ENCODE measurements at places on chromosomes 4 and X. TPM values are rescaled to one million over a fixed set of nuclear protein-coding genes. Genes with fewer than 3 reads are reported as not detected.

Gene OFD1
- total RNA-seq = 34.0 TPM

Gene FLNA
- total RNA-seq = 546 TPM

Gene SAGE1
- not detected for total RNA-seq

Gene MYL5
- 17.1 TPM for total RNA-seq

Gene PFKFB1
- total RNA-seq = 0.21 TPM

Gene TMEM255A
- total RNA-seq = 2.9 TPM

Gene TEX13B
- total RNA-seq = not detected

- DNase-seq = no peak
- H3K27me3 ChIP-seq = no peaks in the 10 kb centered on the region
Observed at GRCh38 chr4:157075401-157075800, 549 bp upstream of the GLRB start.

GRCh38 chr4:42489095-42489494 lies 91.8 kb downstream of the SHISA3 start:
- H3K27ac ChIP-seq = no peak overlapping the region
- H3K27me3 ChIP-seq = no peaks in the 10 kb centered on the region
- H3K36me3 ChIP-seq = no peaks in the 10 kb centered on the region
- no peak overlapping the region for H3K4me3 ChIP-seq
- peaks cover 12% of the 10 kb centered on the region for H3K4me1 ChIP-seq

DNA sequence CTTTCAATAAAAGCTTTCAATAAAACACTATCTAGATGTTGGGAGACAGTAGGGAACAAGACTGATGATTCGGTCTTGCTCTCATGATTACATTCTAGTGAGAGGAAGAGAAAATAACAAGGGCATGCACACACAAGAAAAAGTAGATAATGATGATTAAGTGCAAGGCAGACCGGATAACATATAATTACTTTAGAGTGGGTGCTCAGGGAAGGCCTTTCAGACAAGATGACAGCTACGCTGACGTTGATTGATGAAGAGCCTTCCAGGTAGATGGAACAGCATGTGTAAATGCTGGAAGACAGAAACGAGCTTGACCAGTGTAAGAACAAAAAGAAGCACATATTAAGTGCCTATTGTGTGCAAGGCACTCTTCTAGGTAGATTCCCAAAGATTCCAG lies 43.4 kb downstream of the TXK start:
- no peaks in the 10 kb centered on the region for H3K36me3 ChIP-seq
- H3K4me1 ChIP-seq = peaks cover 24% of the 10 kb centered on the region
- no peak overlapping the region for H3K27ac ChIP-seq
- DNase-seq = no peak
- H3K4me3 ChIP-seq = no peak overlapping the region
- H3K27me3 ChIP-seq = no peaks in the 10 kb centered on the region

DNA sequence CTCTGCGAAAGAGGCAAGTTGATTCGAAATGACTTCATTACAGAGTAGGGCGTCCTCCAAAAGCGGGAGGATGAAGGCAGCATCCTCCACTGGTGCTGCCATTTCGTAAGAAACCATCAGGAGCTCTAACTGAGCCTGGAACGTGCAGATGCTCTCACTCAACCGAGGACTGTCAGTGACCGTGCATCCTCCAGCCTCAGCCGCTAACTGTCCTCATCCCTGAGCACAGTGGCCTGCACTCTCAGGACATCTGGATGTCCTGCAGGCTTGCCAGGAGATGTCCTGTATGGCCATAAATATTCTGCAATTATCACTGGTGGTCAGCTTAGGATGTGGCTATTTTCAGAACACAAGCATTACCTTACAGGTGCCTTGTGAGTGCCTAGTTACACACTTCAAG lies 107.1 kb upstream of the ADRA2C start:
- no peaks in the 10 kb centered on the region for H3K4me1 ChIP-seq
- H3K36me3 ChIP-seq = no peaks in the 10 kb centered on the region
- no peak overlapping the region for H3K4me3 ChIP-seq
- no peak for DNase-seq

DNA sequence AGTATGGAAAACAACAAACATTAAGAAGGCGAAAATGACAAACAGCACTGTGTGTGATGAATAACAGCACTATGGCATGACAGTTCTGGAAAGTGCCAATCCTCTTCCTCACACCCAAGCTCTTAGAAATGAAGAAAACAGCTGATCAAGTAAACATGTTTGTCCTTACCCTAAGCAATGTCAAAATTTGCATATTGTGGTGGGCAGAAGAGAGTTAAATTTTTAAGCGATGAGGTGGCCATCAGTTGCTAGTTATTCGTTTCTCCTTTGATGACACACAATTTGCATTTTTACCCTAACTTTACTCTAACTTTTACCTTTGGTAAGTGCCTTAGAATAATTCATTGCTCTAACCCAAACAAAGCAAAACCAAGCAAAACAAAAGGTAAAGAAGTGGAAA lies 8.8 kb downstream of the PROM1 start:
- H3K4me1 ChIP-seq = peaks cover 12% of the 10 kb centered on the region
- no peak overlapping the region for H3K27ac ChIP-seq
- H3K27me3 ChIP-seq = no peaks in the 10 kb centered on the region
- H3K36me3 ChIP-seq = no peaks in the 10 kb centered on the region

GRCh38 chr4:83920375-83920774 lies 384.5 kb downstream of the GPAT3 start:
- no peak overlapping the region for H3K27ac ChIP-seq
- no peak for DNase-seq
- H3K4me1 ChIP-seq = no peaks in the 10 kb centered on the region

- H3K27me3 ChIP-seq = no peaks in the 10 kb centered on the region
- no peaks in the 10 kb centered on the region for H3K4me1 ChIP-seq
- no peaks in the 10 kb centered on the region for H3K36me3 ChIP-seq
Observed at GRCh38 chr4:163109967-163110366, 56.7 kb downstream of the NAF1 start.

- no peak for DNase-seq
- no peak overlapping the region for H3K4me3 ChIP-seq
- no peaks in the 10 kb centered on the region for H3K27me3 ChIP-seq
- no peaks in the 10 kb centered on the region for H3K4me1 ChIP-seq
Observed at GRCh38 chr4:51995647-51996220, 24.4 kb downstream of the LRRC66 start.

DNA sequence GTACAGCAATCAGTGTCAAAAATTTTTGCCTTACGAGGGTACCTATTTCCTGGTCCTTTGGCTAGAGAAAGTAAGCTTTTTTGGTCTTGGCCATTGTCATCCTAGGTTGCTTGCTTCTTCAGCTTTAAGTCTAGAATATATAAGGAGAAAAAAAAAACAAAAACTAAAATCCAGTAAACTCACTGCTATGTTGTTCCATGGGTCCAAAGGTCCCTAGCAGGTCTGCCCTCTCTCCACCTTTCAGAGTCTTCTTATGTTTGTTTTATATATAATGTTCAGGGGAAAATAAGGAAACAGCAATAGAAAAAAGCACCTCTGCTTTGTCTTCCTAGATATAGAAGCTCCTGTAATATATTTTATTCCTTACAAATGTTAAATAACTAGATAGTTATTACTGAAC lies 18.1 kb upstream of the BMP2K start:
- H3K4me3 ChIP-seq = no peak overlapping the region
- H3K4me1 ChIP-seq = no peaks in the 10 kb centered on the region
- DNase-seq = no peak
- H3K27ac ChIP-seq = no peak overlapping the region
- H3K27me3 ChIP-seq = no peaks in the 10 kb centered on the region

GRCh38 chr4:162234595-162234994 lies 70.8 kb upstream of the FSTL5 start:
- no peak overlapping the region for H3K4me3 ChIP-seq
- no peaks in the 10 kb centered on the region for H3K36me3 ChIP-seq
- H3K27ac ChIP-seq = no peak overlapping the region
- H3K4me1 ChIP-seq = no peaks in the 10 kb centered on the region
- H3K27me3 ChIP-seq = no peaks in the 10 kb centered on the region

DNA sequence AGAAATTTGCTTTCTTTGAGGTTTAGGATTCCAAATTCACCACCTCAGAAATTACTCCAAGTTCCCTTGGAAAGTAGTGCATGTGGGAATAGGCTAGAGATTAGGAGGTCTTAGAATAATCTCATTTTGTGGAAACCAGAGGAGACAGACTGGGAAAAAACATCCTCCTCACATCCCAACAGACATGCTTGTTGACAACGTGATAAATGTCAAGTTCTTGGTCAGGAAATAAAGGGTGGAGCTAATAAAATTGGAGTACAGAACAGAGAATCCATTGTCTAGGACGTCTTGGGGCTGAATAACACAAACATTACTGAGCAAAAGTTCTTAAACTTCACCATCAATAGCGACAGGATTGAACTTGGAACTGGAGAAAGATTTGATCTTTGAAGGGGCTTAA lies 233.4 kb downstream of the PABPC4L start:
- no peak overlapping the region for H3K4me3 ChIP-seq
- DNase-seq = no peak
- no peak overlapping the region for H3K27ac ChIP-seq
- no peaks in the 10 kb centered on the region for H3K27me3 ChIP-seq
- H3K36me3 ChIP-seq = no peaks in the 10 kb centered on the region
- H3K4me1 ChIP-seq = no peaks in the 10 kb centered on the region

DNA sequence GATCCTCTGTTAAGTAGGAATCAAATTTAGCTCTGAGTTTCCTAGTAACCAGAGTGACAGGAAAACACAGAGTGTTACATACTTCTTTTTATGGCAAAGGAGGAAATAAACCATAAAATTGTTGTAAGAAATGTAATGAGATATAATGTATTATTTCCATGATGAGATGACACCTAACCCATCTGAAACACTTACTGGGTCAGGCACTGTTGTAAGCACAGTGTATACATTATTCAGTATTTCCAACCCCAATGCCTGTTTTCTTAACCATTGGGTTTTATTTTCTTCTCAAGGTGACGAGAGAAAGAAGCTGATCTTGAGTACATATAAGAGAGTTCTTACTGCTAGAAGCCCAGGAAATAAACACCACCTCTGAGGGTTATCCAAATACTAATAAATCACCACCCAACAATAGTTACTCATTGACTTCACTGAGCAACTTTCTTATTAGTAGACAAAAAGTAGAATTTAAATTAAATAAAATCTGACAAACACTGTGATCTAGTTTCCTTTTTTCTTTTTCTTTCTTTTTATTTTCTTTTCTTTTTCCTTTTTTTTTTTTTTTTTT lies 4.2 kb upstream of the ENAM start:
- no peaks in the 10 kb centered on the region for H3K4me1 ChIP-seq
- no peak overlapping the region for H3K27ac ChIP-seq
- no peak for DNase-seq
- H3K27me3 ChIP-seq = no peaks in the 10 kb centered on the region

GRCh38 chr4:149370785-149371420 lies 444.7 kb downstream of the IQCM start:
- no peaks in the 10 kb centered on the region for H3K27me3 ChIP-seq
- H3K27ac ChIP-seq = no peak overlapping the region
- H3K4me3 ChIP-seq = no peak overlapping the region
- H3K36me3 ChIP-seq = no peaks in the 10 kb centered on the region
- peak; percentile 38 for DNase-seq

- no peak for DNase-seq
- H3K27ac ChIP-seq = no peak overlapping the region
- H3K27me3 ChIP-seq = no peaks in the 10 kb centered on the region
- H3K36me3 ChIP-seq = no peaks in the 10 kb centered on the region
- no peak overlapping the region for H3K4me3 ChIP-seq
- H3K4me1 ChIP-seq = no peaks in the 10 kb centered on the region
Observed at GRCh38 chr4:95421869-95422268, 126.9 kb downstream of the UNC5C start.

GRCh38 chr4:110553197-110553596 lies 69.7 kb downstream of the PITX2 start:
- H3K4me3 ChIP-seq = no peak overlapping the region
- H3K4me1 ChIP-seq = no peaks in the 10 kb centered on the region
- H3K27me3 ChIP-seq = no peaks in the 10 kb centered on the region
- no peak for DNase-seq
- no peaks in the 10 kb centered on the region for H3K36me3 ChIP-seq

- no peaks in the 10 kb centered on the region for H3K36me3 ChIP-seq
- no peak overlapping the region for H3K27ac ChIP-seq
- DNase-seq = no peak
- H3K4me1 ChIP-seq = no peaks in the 10 kb centered on the region
Observed at GRCh38 chrX:20452487-20452886, 185.8 kb upstream of the RPS6KA3 start.

- no peaks in the 10 kb centered on the region for H3K4me1 ChIP-seq
- peak overlapping the region; percentile 23 for H3K4me3 ChIP-seq
- no peaks in the 10 kb centered on the region for H3K36me3 ChIP-seq
- peak; percentile 47 for DNase-seq
- no peak overlapping the region for H3K27ac ChIP-seq
Observed at GRCh38 chrX:151082077-151082948, 94.1 kb upstream of the GPR50 start.

- no peaks in the 10 kb centered on the region for H3K36me3 ChIP-seq
- H3K4me1 ChIP-seq = no peaks in the 10 kb centered on the region
- H3K4me3 ChIP-seq = no peak overlapping the region
Observed at GRCh38 chrX:107565931-107566603, 62.2 kb upstream of the PRPS1 start.

DNA sequence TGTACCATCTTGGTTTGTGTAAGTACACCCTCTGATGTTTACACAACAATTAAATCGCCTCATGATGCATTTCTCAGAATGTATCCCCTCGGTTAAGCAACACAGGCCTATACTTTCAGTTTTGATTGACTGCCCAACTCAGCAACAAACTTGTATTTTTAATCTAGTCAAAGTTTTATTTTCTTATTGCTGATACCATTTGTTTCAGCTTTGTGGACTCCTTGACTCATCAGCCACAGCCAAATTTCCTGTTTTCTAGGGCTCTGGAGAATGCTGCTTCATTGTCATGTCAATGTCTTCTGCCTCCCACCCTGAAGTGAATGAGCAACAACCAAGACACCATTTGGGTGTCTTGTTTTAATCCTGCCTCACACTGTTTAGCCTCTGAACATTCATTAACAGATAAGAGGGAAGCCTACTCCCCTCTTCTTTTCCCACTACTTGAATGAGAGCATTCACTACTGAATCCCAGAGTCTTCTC lies 14.0 kb downstream of the BBS12 start:
- no peaks in the 10 kb centered on the region for H3K36me3 ChIP-seq
- peaks cover 35% of the 10 kb centered on the region for H3K4me1 ChIP-seq
- no peak overlapping the region for H3K4me3 ChIP-seq
- no peaks in the 10 kb centered on the region for H3K27me3 ChIP-seq

DNA sequence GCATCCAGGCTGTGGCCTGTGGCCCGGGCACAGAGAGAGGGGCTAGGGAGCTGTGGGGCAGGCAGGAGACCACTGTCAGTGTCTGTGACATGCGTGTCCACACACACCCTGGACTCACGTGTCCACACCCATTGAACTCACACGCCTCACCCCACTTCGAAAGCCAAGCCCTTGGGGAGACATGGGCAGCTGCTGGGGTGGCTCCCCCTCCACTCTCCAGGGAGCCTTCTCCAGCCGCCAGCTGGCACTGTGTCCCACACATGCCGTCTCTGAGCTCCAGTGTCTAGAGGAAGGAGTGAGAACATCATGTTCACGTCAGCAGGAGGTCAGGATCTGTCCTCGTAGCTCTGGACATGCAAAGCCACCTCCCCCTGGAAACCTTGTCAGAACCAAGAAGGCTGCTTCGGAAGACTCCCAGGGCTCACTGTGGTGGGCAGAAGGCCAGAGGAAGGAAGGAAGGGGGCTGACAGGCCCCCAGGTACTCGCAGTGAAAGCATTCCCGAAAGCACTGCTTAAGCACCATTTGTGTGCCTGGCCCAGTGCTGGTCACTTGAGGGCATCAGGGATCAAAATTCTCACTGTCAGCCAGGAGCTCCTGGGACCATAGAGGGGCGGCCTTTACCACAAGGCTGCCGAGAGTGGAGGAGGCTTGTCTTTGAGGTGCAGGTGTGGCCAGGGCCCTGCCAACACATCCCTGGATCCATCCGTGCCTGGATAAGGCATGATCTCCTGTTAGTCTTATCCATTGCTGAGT lies 61.4 kb downstream of the HTRA3 start:
- no peaks in the 10 kb centered on the region for H3K27me3 ChIP-seq
- no peaks in the 10 kb centered on the region for H3K4me1 ChIP-seq
- H3K4me3 ChIP-seq = no peak overlapping the region
- no peaks in the 10 kb centered on the region for H3K36me3 ChIP-seq
- DNase-seq = no peak
